Osteoblast (primary cell): ENCODE measurements at places on chromosomes 7 and 10. TPM values are rescaled to one million over a fixed set of nuclear protein-coding genes. Genes with fewer than 3 reads are reported as not detected.

NEURL1 gene
- total RNA-seq, result under 0.01 TPM in 1 of 2 replicates, not detected in the other

ZNF467 gene
- total RNA-seq, result not detected in 2 replicates

ITPRID1 gene
- total RNA-seq, result not detected in 2 replicates

PGAM1 gene
- total RNA-seq, result 256 and 330 TPM in 2 replicates

LRRD1 gene
- 0.29 and 0.36 TPM in 2 replicates for total RNA-seq

SLC12A9 gene
- 19.5 and 20.0 TPM in 2 replicates for total RNA-seq

NXPH1 gene
- not detected in 2 replicates for total RNA-seq

CYP3A7 gene
- total RNA-seq, result not detected in 2 replicates

HOXA3 gene
- total RNA-seq, result 3.5 and 4.0 TPM in 2 replicates

ITGA8 gene
- 1.2 and 2.5 TPM in 2 replicates for total RNA-seq

DNA sequence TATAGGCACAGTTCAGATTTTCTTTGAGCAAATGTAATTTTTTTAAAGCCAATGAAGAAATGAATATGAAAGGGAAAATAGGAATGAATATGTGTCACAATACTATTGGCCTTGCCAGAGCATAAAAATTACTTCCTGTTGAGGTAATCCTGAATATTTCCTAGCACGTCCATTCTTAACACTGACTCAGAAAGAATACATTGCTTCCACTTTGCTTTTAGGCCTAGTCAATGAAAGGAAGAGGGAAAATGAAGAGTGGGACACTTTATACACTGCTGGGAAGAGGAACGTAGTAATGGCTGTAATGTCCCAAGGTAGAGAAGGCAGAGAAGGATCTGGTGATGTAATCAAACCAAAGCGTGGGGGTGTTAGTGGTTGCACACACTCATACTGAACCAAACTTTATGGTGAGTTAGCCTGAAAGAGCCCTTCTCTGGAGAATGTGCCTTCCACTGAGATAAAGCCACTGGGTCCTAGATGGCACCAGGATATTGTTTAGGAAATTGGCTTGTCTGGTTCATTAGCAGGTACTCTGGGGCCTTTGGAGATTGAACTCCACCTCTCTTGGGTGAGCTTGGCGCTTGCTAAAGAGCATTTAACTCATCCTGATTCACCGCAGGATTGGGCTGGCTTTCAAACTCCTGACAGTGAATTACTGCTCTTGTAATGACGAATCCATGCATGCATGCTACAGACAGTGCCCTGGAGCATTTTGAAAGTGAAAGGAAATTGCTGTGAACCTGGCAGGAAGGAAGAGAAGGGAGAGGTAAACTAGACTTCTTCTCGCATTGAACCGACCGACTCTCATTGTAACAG lies 254.9 kb downstream of the KIAA1217 start:
- H3K36me3 ChIP-seq, result no peaks in the 10 kb centered on the region
- H3K4me1 ChIP-seq, result peaks cover 44% of the 10 kb centered on the region
- H3K4me3 ChIP-seq, result peak overlapping the region; percentile 3
- no peaks in the 10 kb centered on the region for H3K27me3 ChIP-seq
- H3K27ac ChIP-seq, result peak overlapping the region; percentile 96

- DNase-seq, result no peak
- H3K36me3 ChIP-seq, result no peaks in the 10 kb centered on the region
- H3K27me3 ChIP-seq, result no peaks in the 10 kb centered on the region
These were observed 132.7 kb upstream of the HGF start for GRCh38 chr7:81902536-81902935.

DNA sequence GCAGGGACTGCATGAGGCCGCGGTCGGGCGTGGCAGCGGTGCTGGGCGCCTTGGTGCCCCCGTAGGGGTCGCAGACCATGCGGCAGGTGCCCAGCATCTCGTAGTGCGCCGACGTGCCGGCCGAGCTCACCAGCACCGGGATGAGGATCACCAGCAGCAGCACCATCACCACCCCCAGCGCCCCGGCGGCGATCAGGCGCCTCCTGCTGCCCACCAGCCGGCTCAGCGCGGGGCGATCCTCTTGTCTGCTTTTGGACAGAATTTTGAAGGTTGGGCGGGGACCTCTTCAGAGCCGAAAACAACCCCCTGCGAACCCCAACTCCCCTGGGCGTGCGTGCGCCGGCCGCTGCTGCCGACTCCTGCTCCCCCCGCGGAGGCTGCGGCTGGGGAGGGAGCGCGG lies 779 bp downstream of the C1QL3 start:
- no peak overlapping the region for H3K27ac ChIP-seq
- peak; percentile 90 for DNase-seq
- H3K27me3 ChIP-seq, result peaks cover 33% of the 10 kb centered on the region
- H3K4me3 ChIP-seq, result peak overlapping the region; percentile 66

DNA sequence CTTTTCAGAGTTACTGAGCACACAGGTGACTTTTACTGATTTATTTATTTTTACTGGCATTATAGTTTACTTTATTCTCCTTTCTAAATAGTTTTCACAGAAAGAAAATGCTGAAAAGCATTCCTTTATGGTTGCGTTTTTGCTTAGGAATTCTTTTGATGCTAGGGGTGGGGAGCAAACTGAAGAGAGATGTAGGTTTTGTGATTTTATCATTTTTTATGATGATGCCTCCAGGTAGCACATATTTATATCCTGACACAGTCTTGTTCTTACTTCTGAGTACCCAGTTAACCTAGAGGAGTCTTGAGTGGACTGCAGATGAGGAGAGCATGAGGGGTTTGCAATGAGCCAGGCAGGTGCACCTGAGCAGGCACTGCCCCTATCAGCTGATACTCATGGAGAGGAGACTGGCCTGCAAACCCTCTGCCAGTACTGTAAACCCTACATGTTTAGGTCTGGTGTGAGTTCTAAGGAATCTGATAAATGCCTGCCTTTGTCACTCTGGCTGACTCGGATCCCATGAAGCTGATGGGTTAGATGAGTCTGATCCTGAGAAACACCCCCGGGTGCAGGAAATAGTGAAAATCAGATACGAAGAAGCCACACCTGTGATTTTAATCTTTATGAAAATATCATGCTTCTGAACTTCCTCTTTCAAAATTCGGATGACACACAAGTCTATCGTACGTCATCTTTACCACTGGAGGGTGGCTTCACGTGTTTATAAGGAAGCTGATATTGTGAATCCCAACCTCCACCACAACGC lies 302.9 kb downstream of the WDR37 start:
- no peak overlapping the region for H3K27ac ChIP-seq
- H3K4me1 ChIP-seq, result no peaks in the 10 kb centered on the region
- H3K4me3 ChIP-seq, result no peak overlapping the region
- H3K36me3 ChIP-seq, result no peaks in the 10 kb centered on the region
- no peak for DNase-seq

- no peaks in the 10 kb centered on the region for H3K27me3 ChIP-seq
- H3K27ac ChIP-seq, result no peak overlapping the region
- DNase-seq, result no peak
- no peak overlapping the region for H3K4me3 ChIP-seq
- H3K4me1 ChIP-seq, result no peaks in the 10 kb centered on the region
- peaks cover 13% of the 10 kb centered on the region for H3K36me3 ChIP-seq
These were observed 7.6 kb upstream of the OIT3 start for GRCh38 chr10:72885953-72886352.

- no peaks in the 10 kb centered on the region for H3K36me3 ChIP-seq
- H3K27me3 ChIP-seq, result no peaks in the 10 kb centered on the region
- no peak overlapping the region for H3K27ac ChIP-seq
- no peak for DNase-seq
These were observed 653.8 kb downstream of the LRMDA start for GRCh38 chr10:76085002-76085816.

GRCh38 chr7:79352323-79352722 lies 101.1 kb downstream of the MAGI2 start:
- H3K27me3 ChIP-seq, result no peaks in the 10 kb centered on the region
- no peak overlapping the region for H3K4me3 ChIP-seq
- H3K36me3 ChIP-seq, result no peaks in the 10 kb centered on the region

- no peaks in the 10 kb centered on the region for H3K27me3 ChIP-seq
- H3K4me1 ChIP-seq, result no peaks in the 10 kb centered on the region
- H3K36me3 ChIP-seq, result no peaks in the 10 kb centered on the region
- H3K4me3 ChIP-seq, result no peak overlapping the region
- no peak overlapping the region for H3K27ac ChIP-seq
These were observed 395.6 kb downstream of the ETV1 start for GRCh38 chr7:13593854-13594253.

DNA sequence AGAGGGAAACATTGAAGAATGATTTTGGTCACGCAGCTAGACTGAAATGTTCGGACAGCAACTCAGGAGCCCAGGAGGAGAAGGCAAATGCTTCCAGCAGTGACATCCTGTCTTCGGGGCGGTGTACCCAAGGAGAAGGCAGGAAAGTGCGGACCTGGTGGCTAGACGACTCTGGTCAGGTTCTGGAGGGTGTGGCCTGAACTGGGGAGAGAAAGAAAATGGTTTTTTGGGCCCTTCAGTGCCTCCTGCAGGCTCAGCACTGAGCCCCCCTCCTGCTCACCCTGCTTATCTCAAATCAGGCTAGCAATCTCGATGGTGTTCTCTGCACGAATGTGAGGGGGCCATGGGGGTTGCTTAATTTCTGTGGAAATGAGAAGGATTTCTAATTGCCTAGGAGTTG lies 26.7 kb upstream of the TARP start:
- DNase-seq, result no peak
- no peak overlapping the region for H3K27ac ChIP-seq
- H3K4me1 ChIP-seq, result no peaks in the 10 kb centered on the region
- H3K36me3 ChIP-seq, result no peaks in the 10 kb centered on the region

DNA sequence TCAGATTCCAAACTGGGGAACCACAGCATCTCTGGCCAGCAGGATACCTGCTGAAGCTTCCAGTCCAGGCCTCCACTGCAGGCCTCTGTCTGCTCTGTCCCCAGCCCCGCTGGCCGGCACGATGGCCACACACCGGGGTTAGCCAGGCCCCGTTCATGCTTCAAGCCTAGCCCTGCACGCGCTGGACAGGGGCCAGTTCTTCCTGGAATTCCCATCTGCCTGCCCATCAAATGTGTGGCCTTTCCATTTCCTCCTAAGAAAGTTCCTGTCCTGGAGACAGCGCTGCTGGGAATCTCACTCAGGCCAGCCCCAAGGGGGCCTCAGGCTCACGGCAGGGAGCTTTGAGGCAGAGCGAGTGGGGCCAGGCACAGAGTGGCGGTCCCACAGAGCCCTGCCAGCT lies 18.0 kb downstream of the SH2B2 start:
- no peaks in the 10 kb centered on the region for H3K27me3 ChIP-seq
- no peak overlapping the region for H3K27ac ChIP-seq
- peak; percentile 71 for DNase-seq
- peaks cover 11% of the 10 kb centered on the region for H3K4me1 ChIP-seq

GRCh38 chr10:7817984-7818294 lies 366 bp upstream of the TAF3 start:
- peaks cover 9% of the 10 kb centered on the region for H3K36me3 ChIP-seq
- H3K27ac ChIP-seq, result no peak overlapping the region
- no peak for DNase-seq
- H3K4me1 ChIP-seq, result peaks cover 7% of the 10 kb centered on the region
- peak overlapping the region; percentile 99 for H3K4me3 ChIP-seq
- peaks cover 7% of the 10 kb centered on the region for H3K27me3 ChIP-seq
